Stimulated activated CD4-positive, alpha-beta T cell treated with anti-CD3 and anti-CD28 coated beads, Interleukin-2, amount 100 ng/mL, for 48 hours (primary cell): ENCODE measurements at places on chromosomes 5 and 9.

DNA sequence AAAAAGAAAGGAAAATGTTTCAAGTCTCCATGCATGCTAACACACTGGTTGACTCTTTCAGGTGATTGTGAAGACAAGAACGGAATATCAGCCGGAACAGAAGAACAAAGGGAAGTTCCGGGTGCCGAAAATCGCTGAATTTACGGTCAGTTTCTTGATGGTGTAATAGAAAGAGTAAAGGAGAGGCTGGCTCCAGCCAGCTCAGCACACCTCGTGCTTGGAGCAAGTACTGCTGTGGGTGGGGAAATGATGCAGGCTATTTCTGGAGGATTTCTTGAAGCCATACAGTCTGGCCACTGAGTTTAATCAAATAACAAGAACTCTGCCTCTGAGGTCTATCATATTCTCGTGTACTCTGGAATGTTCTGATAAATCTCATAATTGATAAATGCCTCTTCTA lies 18.7 kb downstream of the NSG2 start:
- no peak for DNase-seq

- no peak for DNase-seq
These were observed 54.5 kb downstream of the PRR16 start for GRCh38 chr5:120518581-120518980.

DNA sequence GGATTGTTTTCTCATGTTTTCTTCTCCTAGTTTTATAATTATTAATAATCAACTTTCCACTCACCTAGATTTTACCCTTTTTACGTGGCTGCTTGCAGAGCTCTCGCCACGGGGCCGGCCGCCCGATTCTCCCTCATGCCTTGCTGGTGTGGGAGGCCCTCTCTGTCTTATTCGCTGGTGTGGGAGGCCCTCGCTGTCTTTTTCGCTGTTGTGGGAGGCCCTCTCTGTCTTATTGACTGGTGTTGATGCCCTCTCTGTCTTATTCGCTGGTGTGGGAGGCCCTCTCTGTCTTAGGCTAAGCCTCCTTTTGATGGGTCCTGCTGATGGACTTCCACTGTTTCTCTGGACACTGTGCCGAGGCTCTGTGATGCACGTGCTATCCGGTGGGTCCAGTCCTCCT lies 161.3 kb upstream of the IRX2 start:
- DNase-seq, result no peak

GRCh38 chr5:159736844-159737243 lies 179.4 kb upstream of the ADRA1B start:
- no peak for DNase-seq

DNA sequence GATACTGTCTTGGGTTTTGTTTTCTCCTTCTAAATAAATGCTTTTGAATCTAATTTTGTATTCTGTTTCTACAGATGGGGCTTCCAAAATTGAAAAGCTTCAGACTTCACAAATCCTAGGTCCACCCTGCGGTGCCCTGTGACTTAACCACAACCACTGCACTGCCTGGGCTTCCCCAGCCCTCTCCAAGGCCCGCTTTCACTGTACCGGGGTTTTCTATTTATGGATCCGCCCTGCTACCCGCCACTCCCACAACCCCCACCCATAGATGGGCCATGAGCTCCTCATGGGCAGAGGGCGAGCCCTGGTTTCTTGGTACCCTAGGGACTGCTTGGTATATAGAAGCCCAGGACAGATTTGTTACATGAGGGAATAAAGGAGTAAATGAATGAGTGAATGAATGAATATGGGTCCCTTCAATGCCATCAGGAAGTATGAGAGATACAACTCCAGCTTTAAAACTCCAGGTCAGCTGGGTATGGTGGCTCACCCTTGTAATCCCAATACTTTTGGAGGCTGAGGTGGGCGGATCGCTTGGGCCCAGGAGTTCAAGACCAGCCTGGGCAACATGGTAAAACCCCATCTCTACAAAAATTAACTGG lies 39.8 kb upstream of the NEK6 start:
- no peak for DNase-seq

GRCh38 chr5:137310051-137310730 lies 188.9 kb downstream of the SPOCK1 start:
- DNase-seq, result no peak

- no peak for DNase-seq
These were observed 105.8 kb downstream of the ISL1 start for GRCh38 chr5:51488803-51489642.

DNA sequence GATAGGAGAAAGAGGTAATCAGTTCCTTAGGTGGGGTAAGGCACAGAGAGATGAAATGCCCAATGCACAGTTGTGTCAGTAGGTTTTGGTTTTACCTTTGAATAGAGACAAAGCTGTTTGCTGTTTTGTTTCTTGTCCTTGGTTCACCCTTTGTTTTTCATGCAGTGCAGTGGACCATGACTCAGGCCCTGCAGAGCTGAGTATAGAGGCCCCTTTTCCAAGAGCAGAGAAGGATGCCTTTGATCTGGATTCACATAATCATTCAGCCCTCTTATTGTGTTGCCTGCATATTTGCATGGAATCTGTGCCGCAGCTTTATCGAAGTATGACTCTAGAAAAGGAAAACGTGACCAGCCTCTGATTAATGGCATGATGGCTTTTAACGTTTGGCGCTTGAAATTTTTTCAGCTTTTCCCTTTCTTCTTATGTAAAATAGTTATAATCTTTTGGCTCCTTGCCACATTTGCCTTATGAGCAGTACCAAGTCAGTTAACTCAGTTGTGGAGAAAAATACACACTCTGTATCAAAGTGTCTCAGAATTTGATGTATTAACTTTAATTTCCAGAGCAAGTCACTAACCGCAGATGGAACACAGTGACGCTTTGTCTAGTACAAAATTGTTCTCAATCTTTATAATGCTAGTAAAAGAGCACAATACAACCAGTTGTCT lies 197.6 kb downstream of the KDM4C start:
- no peak for DNase-seq

- DNase-seq, result no peak
These were observed 47.2 kb upstream of the ARL15 start for GRCh38 chr5:54357408-54358058.

DNA sequence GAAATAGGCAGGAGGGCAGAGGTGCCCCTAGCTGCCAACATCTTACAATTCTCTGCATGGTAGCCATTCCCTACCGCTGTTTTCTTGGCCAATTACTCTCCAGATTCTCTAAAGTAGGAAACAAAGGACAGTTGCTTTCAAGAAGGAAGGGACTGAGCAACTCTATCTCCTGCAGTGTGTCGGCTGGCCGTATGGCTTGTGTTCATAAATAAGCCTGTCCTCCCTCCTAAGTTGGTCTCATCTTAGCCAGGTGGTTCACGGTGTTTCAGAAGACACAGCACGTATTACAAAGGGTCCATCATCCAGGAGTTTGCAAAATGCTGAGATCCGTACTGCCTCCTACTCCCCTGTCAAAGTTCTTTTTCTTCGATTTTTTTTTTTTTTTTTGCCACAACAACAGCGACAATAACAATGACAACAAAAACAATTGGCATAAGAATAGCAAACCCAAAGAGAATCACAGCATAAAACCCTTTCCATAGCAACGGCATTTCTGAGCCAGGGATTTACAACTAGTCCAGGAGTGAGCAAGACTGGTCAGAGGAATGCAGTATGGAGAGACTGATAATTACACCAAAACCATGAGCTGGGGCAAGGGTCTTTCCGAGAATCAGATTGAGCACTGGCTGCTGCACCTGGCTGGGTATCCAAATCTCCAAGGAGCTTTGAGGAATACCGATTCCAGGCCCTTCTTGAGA lies 212.8 kb downstream of the SLIT3 start:
- no peak for DNase-seq

DNA sequence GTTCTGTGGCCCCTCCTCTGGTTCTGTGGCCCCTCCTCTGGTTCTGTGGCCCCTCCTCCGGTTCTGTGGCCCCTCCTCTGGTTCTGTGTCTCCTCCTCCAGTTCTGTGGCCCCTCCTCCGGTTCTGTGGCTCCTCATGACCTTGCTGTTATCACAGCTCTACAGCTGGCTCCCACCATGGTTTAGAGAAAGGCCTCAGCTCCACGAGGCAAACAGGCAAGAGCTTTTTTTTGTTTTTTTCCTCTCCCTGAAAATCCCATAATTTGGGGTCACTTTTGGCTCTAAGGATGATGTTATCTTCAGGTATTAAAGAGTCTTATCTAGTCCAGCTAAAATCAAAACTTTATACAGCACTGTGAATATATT lies 31.8 kb downstream of the C5orf15 start:
- DNase-seq, result no peak

- no peak for DNase-seq
These were observed 1.7 kb downstream of the LAMC3 start for GRCh38 chr9:131010482-131011273.

- no peak for DNase-seq
These were observed 985 bp upstream of the WDR38 start for GRCh38 chr9:124852121-124852828.

GRCh38 chr5:33166522-33166921 lies 274.2 kb upstream of the TARS1 start:
- DNase-seq, result no peak

DNA sequence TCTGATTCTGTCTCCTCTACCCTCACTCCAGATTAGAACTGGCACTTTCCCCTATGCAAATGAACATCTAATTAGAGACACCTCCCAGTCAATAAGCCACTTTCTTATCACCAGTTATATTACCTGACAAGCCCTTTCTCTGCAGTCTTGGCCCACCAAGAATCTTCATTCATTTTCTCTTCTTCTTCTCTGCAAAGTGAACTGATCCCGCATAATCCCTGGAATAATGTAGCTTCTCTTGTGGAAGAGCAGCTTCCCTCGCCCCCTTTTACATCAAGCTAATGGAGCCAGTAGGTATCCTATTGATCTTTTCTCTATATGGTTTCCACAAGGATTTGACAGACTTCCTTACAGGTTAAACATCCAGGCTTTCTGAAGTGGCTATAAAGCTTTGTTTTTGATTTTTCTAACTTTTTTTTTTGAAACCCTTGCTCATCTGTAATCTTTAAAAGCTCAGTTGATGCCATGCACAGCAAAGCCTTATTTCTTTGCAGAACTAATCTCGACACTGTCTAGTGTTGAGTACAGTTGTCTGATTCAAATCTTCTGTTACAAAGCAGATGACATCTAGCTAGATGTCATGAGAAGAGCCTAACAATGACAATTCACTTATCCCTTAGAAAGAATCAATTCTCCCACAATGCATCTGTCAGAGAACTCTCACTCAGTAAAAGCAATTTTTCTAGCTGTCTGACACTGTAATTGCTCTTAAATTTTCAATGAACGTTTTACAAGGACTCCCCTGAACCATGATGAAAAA lies 281.4 kb downstream of the ISL1 start:
- no peak for DNase-seq

GRCh38 chr5:90356622-90357021 lies 52.9 kb downstream of the CETN3 start:
- DNase-seq, result no peak

GRCh38 chr5:179716286-179716685 lies 16.3 kb upstream of the MAML1 start:
- DNase-seq, result no peak

- DNase-seq, result no peak
These were observed 377.5 kb upstream of the RFX3 start for GRCh38 chr9:3903273-3903672.

DNA sequence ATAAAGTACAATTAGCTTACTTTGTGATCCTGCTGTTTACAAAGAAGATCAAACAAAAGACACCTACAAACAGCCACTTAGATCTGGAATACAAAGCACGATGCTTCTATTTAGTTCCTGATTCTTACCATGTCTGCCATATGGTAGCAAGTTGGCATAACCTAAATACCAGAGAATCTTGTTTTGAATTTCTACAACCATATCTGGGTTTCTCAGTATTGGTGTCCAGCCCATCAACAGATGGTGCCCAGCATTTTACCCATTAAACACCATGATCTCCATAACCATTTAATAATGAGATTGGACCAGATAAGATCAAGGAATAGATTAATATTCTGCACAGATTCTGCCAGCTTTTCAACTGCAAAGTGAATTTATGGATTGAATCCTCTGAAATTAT lies 29.8 kb downstream of the SLC24A2 start:
- no peak for DNase-seq

DNA sequence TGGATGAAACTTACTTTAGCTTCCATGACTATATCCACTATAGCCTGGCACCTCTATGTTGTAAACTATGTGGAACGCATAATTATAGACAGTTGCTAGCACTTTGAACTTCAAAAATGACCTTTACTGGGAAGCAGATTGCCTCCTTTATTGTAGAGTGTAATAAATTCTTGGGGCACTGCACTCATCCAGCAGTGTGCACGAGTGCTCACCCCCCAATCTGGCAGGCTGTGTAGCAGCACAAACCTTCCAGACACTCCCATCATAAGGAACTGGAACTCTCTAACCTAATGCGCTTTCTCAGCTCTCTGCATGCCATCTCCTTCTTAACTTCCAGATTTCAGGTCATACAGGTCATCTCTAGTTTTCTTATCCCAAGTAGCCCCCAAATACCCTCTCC lies 1.5 kb upstream of the PDE6A start:
- DNase-seq, result no peak

DNA sequence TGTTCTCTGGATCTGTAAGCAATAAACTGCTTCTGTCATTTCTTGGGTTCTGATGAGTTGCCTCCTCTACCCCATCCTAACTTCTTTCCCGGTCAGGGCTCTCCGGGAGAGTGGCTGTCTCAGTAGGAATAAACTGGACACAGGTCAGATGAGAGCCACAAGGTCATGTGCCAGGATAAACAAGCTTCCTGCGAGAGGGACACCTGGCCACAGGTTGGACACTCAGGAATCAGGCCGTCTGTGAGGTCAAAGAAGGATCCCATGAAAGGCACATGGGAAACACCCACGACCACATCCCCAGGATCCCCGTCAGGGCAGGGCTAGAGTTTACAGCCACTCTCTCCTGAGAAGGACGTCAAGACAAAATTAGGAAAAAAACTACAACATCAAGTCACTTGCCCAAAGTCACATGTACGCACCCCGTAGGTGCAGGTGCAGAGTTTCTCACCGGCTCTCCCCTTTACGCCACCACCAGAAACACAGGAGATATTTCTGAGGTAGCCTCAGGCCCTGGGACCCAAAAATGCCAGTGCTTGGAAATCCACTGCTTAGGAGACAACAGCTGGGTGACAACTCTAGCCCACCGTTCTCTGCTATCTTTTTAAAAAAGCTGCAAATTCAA lies 28.7 kb downstream of the CCT5 start:
- no peak for DNase-seq

DNA sequence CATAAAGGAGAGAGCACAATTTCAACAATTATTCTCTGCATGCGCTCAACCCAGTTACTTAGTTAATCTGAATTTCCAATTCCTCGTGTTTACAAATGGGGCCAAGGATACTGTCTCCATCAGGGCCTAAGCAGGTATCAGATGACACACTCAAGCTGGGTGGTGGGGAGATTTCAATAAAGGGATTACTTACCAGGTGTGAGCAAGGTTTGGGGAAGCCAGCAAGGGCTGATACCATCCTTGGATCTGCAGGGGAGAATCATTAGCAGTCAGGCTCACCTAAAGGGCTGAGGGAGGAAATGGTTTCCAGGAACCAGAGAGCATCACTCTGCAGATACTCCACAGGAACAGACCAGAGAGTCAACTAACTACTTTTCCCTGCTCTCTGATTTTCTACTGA lies 487.1 kb downstream of the NTRK2 start:
- no peak for DNase-seq

- DNase-seq, result no peak
These were observed 69.7 kb upstream of the APC start for GRCh38 chr5:112668016-112668415.

- DNase-seq, result peak; percentile 11
These were observed 10.0 kb upstream of the CAST start for GRCh38 chr5:96651948-96652753.
